NCI-H460 (cell line): ENCODE measurements at places on chromosomes 5 and 9.
A peak's percentile ranks its signal among the peaks of the same experiment; 100 is the strongest.

DNA sequence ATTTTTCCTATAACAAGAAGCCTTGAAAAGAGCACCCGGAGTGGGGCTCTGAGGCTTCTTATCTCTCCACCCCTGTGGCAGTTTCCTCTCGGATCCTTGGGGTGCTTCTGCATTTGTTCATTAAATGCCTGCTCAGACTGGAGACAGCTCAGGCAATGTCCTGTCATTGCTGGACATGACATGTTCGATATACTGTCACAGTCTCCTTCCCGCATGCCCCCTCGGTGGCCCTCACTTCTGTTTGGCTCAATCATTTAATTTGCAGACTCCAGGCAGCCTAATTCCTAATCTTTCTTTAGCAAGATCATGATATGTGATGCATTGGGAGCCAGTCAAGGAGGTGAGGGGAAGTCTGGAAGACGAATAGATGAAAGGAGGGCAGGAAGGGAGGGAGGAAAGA lies 37.5 kb upstream of the CPEB4 start:
- DNase-seq = no peak

DNA sequence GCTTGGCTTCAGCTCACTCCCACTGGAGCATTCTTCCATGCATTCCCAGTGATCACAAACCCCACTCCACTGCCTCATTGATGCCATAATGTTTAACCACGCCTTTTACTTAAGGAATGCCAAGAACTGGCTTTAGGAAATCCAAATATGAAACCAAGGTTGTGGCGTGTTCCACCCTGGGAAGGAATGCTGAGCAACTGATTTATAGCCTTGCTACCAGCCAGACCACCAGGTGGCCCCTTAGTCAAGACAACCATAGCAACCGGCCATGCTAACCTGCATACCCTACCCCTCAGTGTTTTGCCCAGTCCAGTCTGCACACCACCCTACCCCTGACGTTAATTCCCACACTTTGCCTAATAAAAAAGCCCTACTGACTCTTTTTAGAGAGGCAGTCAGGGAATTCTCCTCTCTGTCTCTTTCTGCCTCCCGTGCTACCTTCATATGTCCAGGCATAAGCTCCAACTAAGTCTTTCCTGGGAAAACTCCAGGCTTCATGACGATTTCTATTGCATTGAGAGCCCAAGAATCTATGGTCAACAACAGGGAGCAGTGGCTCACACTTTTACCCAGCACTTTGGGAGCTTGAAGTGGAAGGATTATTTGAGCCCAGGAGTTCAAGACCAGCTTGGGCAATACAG lies 27.0 kb upstream of the PRRC2B start:
- DNase-seq = no peak

DNA sequence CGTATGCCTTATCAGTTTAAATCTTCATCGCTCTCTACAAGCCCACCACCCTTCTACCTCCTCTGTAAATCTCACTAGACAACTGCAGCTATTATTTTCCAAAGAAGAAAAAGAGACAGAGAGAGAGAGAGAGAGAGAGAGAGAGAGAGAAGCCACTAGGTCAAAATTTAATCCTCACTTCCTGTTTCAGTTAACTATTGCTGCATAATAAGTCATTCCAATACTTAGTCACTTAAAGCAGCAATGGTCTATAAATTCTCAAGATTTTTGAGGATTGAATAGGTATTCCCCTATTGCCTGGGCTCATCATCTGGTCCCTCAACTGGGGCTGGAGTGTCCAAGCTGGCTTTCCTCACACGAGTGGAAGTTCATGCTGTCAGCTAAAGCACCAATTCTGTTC lies 68.8 kb downstream of the ITGA1 start:
- DNase-seq = no peak

- no peak for DNase-seq
These were observed 186.7 kb downstream of the DRD1 start for GRCh38 chr5:175257128-175257846.

DNA sequence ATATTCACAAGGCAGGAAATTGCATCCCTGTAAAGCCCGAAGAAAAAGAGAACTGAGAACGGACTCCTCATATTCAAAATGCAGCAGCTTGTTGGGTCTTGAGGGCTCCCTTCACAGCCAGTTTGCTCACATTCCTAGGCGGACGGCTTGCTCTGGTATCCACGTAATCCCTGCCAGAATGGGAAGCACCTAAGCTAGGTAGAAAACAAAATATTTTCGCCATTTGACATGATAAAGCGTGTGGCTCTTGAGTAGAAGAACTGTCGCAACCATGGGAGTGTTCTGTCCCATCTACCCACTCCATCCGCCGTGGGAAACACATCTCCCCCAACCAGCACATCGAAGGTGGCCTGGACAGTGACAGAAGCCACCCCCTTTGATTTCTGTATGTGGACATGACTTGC lies 183.1 kb downstream of the GAS1 start:
- DNase-seq = no peak

DNA sequence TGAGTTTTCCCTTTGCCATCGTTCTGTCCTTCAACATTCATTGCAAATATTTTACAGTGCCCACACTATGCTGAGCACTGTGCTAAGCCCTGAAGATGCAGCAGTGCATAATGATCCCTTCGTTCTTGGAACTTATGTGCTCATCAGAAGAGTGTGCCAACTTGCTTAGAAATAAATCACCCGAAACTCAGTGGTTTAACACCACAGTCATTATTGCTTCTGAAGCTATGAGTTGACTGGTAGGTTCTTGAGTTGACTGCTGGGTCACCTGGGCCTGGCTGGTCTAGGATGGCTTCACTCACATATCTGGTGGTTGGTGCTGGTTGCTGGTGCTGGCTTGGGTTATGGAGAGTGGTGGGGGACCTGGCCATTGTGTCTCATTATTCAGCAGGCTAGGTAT lies 20.9 kb downstream of the PCSK5 start:
- no peak for DNase-seq

- no peak for DNase-seq
These were observed 67.1 kb downstream of the DAPK1 start for GRCh38 chr9:87564791-87565241.

DNA sequence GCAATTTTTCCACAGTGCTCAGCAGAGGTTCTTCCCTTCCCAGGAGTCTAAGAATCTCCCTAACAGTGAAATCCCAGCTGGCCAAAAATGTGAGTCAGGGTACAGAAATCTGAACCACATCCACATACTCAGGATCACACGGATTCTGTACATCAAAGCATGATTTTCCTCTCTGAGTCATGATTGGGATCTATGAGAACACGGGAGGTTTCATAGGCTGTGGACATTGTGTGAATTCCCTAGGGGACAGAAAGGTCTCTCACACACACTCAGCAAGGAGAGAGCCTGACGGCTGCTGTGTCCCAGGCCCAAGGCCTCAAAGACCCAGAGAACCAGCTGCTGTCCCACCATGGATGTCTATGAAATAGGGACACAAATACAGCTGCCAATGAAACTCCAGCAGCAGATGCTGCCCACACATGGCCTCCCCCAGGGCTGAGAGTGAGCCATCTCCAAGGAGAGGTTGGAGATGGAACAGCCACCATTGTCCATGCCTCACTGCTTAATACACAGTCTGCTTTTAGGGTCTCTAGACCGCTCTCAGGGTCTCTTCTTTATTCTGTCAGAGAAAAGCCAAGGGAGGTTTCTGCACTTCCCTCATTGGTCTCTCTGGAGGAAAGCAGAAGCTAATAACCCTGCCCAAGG lies 102.7 kb downstream of the ADAMTS12 start:
- no peak for DNase-seq

DNA sequence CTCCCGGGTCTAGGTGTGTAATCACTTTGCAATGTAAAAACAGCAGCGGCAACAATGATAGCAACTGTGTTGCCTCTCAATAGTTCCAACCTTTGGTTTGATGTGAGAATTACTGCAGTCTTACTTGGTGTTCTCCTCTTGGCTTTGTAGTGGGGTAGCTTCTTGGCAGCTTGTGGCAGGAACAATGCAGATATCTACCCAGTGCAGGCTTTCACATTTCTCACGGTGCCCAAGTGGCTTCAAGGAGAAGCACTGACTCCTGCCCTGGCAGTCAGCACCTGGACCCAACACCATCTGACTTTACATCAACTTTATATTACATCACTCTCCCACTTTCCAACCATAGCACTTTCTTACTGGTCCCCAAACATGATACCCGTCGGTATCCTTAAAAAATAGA lies 28.4 kb upstream of the TIFAB start:
- no peak for DNase-seq

DNA sequence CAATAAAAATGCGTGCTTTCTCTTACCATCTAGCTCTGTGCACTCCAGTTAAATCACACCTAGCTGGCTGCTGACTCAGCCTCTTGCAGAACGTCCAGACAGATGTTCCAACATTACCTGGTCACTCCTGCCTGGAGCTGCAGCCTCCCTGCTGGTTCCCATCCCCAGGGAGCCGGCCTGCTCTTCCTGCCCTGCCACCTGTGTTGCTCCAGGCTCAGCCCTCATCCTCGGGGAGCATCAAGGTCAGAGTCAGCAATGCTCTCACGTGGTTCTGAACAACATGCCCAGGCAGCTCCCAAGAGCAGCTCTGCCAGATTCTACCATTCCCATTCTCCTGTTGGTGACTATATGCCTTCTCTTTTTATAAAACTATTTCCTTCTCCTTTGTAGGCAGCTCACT lies 81.3 kb downstream of the GADD45G start:
- no peak for DNase-seq

GRCh38 chr9:100601216-100601615 lies 23.3 kb downstream of the CAVIN4 start:
- DNase-seq = peak; percentile 73

GRCh38 chr9:86242071-86242470 lies 17.4 kb downstream of the C9orf153 start:
- no peak for DNase-seq

GRCh38 chr5:35161652-35162273 lies 68.5 kb downstream of the PRLR start:
- DNase-seq = no peak

DNA sequence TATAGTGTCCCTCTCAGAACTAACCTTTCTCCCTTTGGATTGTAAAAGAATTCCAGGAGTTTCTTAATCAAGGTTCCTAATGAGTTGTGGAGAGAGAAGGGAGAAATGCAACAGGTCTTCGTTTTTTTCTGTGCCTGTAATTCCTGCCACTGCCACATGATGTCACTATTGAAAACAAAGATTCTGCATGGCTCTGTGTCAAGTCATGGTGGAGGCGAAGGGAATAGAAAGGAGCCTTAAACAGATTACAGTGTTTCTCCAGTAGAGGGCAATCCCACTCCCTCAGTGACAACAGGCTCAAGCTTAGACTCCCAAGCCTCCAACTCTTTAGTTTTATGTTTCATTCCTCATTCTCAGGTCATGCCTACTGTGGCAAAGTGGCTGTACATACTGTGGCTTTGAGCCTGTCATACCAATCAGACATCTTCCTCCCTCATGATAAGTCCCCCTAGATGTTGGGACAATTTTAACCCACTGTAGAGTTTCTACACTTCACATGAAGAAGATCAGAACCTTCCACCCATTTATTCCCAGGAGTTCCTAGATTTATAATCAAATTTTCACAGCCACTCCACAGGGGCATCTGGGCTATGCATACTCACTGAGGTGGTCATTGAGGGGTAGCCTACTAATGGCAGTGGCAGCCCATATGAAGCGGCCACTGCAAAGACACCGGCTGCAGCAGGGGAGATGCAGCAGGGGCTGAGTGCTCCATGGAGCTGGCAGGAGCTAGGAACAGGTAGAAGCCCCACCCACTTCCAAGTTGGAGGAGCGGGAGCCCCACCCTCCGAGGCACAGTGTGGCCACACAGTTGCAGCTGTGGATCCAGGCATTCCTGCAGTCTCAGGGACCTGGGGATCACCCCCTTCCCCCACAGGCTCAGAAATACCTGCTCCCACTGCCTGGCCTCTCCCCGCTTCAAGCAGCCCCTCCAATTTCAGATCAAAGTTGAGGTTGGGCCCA lies 97.4 kb upstream of the TRIM32 start:
- DNase-seq = no peak

DNA sequence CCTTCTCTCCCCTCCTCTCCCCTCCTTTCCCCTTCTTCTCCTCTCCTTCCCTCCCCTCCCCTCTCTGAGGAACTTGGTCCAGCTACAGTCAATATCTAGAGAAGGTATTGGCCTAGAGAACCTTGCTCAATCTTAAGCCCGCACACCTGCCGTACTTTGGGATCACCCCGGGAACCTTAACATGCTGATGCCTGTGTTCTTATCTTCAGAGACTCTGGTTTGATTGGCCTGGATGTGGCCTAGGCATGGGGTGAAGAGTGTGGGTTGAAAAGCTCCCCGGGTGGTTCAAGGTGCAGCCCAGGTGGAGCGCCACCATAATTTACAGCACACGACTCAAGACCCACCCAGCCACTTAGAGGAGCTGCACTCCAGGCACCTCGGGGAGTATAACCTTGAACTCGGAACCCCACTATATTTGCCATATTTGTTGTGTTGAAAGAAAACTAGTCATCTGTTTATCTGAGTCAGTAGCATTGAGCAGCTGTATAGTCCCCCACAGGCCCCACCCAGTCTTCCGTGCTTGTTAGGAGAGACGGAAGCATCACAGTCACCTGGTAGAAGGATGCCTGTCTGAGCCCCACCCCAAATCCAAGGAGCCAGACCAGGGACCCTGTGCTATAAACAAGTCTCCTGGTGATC lies 14.4 kb upstream of the PHF19 start:
- no peak for DNase-seq
